SK-N-MC (cell line): ENCODE measurements at places on chromosomes 3 and 15.

DNA sequence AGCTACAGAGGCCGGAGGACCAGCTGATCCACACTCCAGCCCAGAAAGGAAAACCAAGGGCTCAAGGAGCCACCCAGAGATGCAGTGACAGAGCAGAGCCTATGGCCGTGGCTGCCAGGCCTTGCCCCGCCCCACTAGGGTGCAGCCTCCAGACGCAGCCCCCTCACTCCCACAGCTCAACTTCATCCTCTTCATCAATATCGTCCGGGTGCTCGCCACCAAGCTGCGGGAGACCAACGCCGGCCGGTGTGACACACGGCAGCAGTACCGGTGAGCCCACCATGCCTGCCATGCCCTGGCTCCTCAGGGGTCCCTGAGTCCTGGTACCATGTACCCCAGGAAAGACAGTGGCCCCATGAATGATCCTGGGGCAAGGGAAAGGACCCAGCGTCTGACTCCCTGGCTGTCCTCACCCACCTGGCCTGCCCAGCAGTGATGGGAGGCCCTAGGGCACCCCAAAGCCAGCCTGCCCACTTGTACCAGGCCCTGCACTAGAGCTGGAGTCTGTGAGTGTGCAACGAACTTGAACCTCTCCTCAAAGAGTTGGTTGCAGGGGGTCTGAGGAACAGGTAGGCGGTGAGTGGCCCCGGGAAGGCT, 24.2 kb downstream of the PTH1R start:
- DNase-seq = no peak

- DNase-seq = no peak
These were observed 54.5 kb downstream of the CHD2 start for GRCh38 chr15:92954578-92954977.

DNA sequence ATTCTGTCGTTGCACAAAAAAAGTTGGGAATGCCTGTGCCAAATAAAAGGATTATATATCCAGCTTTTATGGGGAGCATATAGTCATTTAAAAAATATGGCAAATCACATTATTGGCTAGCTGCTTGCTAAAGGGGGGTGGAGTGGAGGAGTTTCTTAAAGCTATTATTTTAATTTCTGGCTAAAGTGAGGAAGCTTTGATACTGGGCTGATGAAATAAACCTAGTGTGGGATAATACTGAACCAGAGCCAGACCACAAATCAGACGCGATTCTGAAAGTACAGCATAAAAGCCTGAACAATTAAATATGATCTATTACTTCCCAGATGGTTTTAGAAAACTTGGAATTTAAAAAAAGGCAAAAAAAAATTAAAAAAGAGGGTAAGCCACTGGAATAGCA, 14.4 kb downstream of the POLR2M start:
- DNase-seq = no peak

GRCh38 chr3:71341721-71342120, 241.8 kb downstream of the FOXP1 start:
- DNase-seq = no peak

DNA sequence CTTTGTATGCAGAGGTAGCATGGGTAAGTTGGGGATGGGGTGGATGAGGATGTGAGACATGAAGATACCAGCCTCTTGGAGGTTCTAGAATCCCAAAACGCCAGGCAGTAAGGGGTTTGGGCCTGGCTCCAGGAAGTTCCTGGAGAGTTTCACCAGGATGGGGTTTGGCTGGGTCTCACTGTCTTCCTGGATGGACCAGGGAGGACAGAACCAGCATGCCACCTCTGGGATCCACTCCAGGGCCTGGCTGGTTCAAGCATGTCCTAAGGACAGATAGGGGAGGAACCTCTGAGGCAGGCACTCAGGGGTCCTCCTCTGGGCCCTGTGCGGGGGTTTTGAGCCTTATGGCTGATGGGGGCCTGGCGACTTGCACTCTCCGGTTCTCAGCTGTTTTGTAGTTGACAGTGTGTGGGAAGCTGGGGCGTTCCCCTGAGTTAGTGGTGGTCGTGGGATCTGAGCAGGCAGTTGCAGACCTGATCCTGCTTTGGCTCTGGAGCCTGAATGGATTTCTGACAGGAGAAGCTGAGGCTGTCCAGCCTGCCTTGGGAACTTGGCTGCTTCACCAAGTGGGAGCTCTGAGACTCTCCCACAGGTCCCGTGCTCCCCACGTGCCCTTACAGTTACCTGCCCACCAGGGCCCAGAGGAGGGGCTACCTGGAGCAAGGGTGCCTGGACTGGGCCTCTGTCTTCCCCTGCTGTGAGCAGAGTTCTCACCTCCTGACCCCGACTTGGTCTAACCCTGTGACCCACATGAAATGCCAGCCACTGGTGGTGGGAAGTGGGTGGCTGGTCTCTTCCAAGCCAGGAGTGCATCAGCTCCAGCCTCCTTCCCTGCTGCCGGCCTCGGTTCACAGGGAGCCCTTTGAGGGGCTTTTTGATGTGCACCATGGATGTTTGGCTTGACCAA, 128.4 kb downstream of the EEFSEC start:
- no peak for DNase-seq

DNA sequence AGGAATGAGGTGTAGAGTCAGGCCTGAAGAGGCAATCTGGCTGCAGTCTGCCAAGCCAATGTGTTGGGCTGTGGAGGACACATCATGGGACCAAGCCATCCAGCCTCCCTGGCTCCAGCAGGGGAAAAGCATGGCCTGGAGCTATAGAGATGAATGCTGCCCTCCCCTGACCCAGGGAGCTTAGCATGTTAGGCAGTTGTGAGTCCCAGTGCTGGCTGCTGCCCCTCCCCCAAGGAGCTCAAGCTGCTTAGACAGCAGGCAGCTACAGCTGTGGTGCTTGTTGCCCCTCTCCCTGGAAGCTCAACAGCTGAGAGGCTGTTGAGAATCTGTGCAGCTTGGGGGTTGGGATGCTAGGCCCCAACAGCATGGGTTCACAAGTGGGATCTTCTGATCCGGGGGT, 85.6 kb upstream of the DNAJC19 start:
- DNase-seq = no peak

DNA sequence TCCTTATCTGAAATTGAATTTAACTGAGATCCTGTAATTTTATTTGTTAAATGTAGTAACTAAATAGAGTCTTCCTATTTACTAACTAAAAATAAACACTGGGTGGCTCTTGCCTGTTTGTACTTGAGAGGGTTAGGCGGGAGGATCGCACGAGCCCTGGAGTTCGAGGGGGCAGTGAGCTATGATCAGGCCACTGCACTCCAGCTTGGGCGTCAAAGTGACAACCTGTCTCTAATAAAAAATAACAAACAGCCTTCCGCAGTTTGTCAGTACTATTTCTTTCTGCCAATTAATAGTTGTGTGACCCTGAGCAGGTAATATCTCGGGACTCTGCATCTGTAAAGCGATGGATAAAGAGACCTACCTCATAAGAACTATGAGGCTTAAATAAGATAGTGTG, 768 bp upstream of the PDE12 start:
- DNase-seq = no peak

DNA sequence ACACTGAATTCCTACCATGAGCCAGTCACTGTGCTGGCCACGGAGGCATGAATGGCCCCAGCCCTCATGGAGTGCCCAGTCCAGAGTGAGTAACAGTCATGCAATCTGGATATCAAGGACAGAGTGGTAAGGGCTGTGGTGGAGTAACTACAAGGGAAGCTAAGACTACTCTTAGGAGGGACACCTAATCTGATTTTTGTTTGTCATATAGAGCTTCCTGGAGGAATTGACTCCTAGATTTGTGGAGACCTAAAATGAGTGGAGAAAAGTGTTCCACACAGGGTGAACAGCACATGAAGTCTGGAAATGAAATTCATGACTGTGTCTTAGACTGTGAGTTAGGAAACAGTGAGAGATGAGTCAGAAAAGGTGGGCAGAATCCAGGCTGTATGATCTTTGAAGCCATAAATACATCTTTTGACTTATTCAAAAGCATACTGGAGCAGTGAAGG, 219.9 kb downstream of the NFKBIZ start:
- DNase-seq = no peak

DNA sequence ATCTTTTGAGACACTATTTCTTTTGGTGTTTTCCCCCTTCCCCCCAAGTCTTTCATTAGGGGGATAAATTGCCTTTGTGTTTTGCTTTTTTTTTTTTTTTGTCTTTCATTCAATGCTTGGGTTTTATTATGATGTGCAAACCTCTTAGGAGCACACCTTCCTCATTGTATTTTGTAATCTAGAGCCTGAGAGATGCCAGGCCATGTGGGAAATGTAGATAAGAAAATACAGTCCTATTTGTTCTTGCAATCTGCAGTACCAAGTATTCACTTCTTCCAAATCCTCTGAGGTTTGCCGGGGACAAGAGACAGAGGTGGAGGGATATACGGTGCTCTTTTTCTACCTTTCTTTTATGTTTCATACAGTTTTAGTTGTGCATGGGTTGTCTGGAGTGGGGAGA, 66.7 kb downstream of the LARS2 start:
- DNase-seq = no peak

GRCh38 chr3:139979991-139980390, 45.0 kb downstream of the CLSTN2 start:
- no peak for DNase-seq

GRCh38 chr3:42887084-42887483, 11.4 kb upstream of the CYP8B1 start:
- DNase-seq = no peak

- DNase-seq = peak; percentile 14
These were observed 36.7 kb downstream of the CIP2A start for GRCh38 chr3:108552267-108553159.

GRCh38 chr3:176075046-176075445, 1122.2 kb downstream of the TBL1XR1 start:
- no peak for DNase-seq

- no peak for DNase-seq
These were observed 229.9 kb upstream of the GADL1 start for GRCh38 chr3:31124373-31124772.

GRCh38 chr15:58992181-58992580, 4.7 kb downstream of the RNF111 start:
- no peak for DNase-seq

- no peak for DNase-seq
These were observed 836.1 kb upstream of the CFAP20DC start for GRCh38 chr3:59885899-59886400.

DNA sequence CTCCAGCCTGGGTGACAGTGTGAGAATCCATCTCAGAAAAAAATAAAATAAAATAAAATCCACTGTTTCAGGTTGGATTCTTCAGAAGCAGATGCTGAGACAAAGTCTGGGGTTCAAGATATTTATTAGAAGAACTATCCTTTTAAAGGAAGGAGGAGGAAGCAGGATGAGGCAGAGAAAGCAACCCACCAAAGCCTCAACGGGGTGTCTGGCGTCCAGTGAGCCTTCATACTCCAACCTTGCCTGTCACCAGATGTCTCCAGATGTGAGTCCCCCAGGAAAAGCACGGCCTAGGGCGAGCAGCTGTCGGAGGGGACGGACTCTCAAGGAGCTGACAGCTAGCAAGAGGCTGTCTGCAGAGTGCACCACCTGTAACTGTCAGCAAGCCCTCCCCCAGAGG, 37.3 kb downstream of the MB21D2 start:
- DNase-seq = no peak

DNA sequence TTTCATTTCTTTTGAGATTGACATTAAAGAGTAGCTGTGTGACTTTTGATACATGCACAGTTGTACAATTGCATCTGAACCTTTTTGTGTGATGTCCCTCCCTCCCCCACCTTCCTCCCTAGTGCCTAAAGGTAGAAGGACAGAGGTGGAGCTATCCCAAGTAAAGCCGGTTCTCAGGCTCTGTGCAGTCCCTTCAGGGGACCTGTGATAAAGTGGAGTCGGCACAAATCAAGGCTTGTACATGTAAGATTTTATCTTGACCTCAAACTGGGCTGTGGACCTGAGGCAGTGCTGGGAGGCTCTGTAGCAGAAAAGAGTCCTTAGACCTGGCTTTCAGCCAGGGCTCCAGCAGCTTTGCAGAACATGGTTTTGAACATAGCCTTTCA, 55.5 kb upstream of the CMTM7 start:
- no peak for DNase-seq

DNA sequence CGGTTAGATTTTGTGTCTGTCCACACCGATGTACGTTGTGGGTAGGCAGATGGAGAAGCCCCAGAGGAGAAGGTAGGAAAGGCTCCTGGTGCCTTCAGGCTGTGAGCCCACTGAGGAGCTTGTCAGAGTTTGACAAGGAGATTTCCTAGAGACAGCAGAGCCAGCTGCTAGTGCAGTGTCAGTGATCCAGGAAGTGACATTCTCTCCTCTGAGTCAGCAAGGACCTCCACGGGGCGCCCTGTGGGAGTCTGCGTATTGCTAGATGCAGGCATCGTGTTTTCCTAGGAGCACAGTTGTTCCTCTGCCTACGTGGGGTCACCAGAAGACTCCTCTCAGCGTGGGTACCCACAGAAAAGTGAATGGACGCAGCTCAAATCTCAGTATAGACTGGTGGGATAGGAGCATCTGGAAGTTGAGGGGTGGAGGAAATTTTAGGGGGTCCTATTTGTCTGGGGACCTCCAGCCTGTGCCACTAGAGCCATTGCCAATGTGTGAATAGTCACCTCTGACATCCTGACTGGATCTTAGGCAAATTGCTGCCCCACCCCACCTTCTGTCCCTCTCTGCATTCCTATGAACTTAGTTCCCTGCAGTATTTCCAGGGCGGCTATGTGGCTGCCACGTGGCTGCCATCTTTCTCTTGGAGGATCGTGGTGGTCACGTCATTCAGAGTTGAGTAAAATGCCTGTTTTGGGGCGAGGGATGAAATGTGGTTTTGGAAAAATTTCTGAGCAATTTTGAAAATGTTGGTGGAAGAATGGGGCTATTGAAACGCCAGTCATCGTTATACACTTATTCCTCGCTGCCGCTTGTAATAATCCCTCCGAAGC, 84.8 kb upstream of the KLHL25 start:
- no peak for DNase-seq

DNA sequence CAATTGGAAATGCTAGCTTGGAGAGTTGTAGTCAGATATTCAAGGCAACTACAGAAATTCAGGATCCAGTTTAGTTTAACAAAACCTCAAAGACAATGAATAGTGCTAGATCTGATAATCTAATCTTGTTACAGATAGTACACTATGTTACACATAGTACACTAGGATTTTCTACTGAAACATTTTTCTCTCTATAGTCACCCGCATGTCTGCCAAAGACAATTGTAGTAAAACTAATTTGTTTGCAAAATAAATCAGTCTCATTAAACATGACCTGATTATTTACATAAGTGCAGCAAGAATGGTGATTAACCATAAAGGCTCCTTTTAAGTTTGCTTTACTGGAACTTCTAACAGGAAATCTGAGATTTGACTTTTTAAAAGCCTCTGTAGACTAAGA, 52.0 kb downstream of the ILDR1 start:
- DNase-seq = no peak

DNA sequence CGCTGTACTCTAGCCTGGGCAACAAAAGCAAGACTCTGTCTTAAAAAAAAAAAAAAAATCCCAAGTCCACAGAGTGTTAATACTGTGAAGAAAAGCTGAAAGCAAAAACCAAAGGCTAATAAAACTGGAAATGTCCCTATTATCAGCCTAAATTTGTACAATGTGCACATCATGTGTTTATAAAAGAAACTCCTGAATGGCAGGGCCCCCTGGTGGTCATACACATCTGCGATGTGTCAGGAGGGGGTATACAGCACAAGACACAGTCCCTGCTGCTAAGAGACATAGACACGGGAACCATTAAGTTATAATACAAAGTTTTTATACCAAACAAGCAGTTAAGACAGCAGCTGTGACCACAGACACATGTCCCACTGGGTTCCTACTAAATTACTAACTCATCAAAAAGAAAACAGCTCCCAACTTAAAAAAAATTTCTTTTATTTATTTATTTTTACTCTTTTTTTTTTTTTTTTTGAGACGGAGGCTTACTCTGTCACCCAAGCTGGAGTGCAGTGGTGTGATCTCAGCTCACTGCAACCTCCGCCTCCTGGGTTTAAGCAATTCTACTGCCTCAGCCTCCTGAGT, 31.0 kb downstream of the IDH2 start:
- DNase-seq = peak; percentile 72
